ENCODE measurements at places on chromosomes 1 and 21.

- no peak for DNase-seq
Observed at GRCh38 chr1:244289991-244290785, 161.5 kb downstream of the ADSS2 start.

GRCh38 chr1:145846201-145846612, 777 bp downstream of the NUDT17 start:
- DNase-seq: peak; percentile 40

- no peak for DNase-seq
Observed at GRCh38 chr1:172948457-172948856, 102.3 kb downstream of the TNFSF18 start.

DNA sequence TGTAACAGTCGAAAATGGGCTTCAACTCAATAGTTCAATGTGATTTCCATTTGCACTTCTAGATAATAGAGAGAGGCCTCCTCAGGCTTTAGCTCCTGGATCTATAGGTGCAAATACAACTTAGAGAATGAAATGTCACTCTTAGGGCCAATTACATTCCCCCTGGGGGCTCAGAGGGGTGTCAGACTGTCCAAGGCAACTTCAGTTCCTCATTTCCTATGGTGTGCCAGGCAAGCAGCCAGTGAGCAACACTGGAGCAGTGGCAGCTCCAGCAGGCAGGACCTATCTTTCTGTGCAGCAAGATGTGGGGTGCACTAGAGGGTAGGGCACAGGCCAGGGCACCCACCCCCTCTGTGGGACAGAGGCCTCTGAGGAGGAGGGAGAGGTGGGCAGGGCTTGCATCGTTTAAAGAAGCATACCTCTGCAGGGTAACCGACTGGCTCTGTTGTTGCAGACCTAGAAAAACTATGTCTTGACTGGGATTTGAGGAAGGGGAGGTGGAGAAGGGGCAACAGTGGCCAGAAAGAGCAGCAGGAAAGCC, 97.3 kb downstream of the SUSD4 start:
- DNase-seq: no peak

DNA sequence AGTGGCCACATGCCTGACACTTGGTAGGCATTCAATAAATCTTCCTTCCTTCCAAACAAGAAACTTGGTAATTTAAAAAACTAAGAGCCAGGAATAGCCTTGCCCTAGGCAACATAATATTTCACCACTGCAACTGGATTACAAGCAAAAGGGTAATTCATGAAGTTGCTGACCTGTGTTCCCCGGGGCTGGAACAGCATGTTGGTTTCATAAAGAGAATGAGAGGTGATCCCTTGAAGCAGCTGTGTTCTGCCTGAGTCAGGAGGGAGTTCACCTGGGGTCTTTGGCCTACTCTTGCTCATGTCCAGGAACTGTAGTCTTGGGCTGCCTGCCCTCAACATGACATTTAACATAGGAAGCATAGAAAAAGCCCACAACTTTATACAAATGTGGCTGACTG, 329.0 kb upstream of the DAB1 start:
- no peak for DNase-seq

DNA sequence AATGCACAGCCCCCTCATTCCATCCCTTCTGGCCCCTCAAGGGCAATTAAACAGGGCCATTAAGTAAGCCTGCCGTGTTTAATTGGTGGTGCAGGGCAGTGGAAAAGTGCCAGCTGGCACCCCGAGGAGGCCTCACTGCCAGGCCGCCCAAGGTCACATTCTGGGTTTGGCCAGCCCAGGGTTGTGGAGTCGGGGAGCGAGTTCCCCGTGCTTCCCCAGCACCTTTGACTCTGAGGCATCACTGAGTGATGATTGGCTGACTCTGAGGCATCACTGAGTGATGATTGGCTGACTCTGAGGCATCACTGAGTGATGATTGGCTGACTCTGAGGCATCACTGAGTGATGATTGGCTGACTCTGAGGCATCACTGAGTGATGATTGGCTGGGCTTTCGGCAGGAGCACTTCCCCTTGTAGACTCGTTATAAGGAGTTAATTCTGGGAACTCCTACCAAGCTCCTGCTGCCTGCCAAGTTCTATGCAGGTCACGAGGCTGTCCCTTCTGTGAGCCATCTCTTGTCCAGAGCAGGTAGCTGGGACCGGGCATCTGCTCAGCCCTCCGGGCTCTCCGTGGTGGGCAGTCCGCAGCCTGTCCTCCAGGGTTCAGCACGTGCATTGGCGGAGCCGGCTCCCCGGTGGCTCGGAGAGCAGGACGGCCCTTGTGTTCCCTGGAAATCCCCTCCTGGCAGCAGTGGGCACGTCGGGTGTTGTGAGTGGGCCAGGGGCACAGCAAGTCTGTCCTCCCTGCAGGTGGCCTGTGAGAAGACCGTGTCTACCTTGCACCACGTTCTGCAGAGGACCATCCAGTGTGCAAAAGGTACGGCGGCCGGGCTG, 20.9 kb downstream of the CSTB start:
- no peak for DNase-seq

- no peak for DNase-seq
Observed at GRCh38 chr1:10516925-10517676, 42.4 kb downstream of the PEX14 start.

DNA sequence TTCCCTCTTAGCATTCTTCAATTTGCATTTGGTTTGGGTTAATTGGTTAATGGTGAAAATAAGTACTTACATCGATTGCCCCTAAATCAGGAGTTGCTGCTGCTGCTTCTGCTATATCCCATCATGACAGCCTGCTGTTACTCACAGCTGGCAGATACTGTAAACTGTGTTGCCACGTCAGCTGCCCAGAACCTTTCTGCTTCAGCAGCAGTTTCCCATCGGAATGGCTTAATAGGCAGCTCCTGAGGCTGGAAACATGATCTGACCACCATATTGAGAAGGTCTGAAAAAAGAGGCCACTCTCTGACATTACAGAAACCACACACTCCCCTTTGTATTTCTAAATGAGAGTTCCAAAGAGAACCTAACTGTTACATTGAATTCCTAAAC, 14.3 kb upstream of the SEC16B start:
- DNase-seq: peak; percentile 14

DNA sequence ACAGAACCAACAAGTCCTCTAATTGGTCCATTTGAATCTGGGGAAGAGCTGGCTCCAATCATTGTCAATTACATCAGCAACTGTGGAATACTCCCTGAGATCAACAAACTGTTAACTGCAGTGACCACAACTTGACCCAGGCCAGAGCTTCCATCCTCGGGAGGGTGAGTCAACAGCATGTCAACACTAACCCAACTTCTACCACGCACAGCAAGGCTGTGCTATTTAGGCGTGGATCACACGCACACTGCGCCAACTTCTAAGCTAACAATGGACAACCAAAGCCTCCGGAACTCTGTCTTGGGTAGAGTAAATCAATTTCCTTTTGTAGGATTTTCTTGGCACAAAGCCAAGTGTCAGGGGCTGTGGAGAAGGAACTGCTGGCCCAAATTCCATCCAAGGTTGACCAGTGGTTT, 30.4 kb downstream of the APP start:
- DNase-seq: no peak

GRCh38 chr1:69702085-69702484, 134.4 kb downstream of the LRRC7 start:
- no peak for DNase-seq

DNA sequence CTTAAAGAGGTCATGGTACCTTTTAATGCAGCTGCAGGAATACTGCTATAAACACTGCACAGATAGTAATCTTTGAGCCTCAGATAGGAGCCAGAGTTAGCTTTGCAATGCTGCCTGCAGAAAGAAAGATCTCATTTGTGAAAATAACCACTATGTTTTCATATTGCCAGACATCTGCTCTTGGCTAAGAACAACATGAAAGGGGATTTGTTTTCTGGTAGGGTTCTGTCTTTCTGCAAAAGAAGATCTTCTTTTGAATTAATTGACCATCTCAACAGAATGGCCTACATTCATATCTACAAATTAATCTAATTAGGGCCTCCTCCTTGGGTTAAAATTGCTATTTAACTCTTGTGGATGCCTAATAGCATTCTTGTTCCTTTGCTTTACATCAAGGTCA, 177.6 kb upstream of the DPYD start:
- DNase-seq: no peak

DNA sequence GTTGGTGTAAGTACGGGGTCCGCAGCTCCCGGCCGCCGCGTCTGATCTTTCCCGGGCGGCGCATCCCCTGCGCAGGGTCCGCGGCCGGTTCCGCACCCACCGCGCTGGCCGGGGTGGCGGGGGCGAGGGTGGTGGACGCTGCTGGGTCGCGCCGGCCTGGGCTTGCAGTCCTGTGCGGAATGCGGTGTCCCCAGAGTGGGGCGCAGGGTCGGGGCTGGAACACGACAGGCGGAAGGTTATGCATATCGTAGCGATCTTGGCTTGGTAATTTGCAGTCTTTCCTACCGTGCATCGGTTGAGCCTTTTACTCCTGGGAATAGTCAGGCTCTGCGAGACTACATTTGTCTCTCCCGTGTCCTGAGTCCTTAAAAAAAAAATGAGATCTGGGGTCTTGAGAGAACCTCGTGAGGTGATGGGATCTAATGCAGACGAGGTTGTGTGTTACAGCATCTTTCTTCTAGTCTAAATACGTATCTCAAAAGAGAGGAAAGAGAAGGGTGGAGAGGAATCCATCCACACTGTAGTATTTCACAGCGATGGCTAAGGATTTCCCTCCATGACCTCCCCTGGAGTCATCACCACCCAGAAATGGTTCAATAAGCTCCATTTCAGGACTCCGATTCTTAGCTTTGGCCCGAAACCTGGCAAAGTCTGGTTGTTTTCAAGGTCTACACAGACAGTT, 572 bp downstream of the ATP1B1 start:
- DNase-seq: no peak

DNA sequence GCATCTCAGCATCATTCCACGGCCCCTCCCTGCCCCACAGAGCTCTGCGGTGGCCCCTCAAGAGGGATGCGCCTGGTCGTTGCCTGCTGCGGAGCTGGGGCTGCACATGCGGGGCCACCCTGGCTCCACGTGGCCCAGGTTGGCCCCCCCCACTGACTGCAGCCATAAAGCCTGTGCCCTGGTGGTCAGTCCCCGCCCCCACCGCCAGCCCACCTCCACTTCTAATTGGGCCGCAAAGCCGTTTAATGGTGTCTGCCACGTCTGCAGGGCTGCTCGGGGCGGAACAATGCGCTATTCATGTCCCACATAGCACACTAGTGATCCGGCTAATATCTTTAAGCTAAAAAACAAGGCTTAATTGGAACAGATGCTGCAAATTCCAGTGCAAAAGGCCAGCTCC, 33.5 kb upstream of the ACTRT2 start:
- DNase-seq: no peak

GRCh38 chr1:60958001-60958400, 124.4 kb upstream of the NFIA start:
- DNase-seq: no peak

- no peak for DNase-seq
Observed at GRCh38 chr1:178819123-178819522, 51.8 kb downstream of the ANGPTL1 start.

DNA sequence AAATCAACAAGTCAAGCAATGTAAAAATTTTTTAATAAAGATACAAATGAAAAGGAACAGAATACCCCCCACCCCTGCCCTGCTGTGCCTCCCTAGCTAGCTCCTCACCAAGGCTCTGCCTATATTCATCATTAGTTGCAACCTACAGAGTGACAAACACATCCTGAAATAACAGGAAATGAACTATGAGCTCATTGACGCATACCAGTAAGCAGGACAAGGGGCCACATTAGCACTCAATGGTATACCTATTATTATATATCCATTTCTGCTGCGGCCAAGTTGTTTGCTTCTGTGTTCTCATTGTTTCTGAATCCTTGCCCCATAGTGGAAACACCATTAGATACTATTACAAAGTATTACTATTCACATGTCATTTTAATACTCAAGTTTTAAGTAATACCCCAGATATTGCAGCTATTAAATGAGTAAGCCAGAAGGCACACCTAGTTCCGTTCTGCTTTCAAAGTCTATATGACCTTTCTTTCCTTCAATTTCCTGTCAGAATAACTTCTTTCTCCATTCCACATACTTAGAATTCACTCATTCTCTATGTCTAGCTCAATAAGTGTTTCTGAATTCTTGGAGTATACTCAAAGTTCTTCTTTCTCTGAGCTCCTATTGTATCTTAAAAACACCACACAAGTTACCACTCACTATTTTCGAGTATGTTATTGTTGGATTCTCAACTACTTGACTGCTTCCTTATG, 1214.9 kb downstream of the PLA2G4A start:
- no peak for DNase-seq

GRCh38 chr21:46099476-46099875, 1.6 kb downstream of the COL6A2 start:
- DNase-seq: no peak

DNA sequence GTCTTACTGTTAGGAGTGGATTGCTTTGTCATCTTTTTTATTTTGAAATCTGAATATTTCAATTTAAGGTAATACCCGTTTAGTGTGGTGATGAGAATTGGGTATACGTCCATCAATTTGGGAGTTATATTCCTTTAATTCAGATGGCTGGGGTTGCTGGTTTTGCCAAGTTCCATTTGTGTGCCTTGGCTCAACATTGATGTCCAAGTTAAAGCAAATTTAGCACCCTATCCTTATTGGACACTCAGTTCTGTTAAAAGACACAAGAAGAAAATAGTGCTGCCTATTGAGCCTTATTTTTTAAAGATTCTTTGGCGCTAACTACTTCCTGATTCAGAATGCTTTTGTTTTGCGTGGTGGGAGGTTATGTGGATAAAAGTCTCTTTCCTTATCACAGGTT, 40.6 kb downstream of the CAMTA1 start:
- DNase-seq: no peak

All from neural crest cell (in vitro differentiated cells).